NCI-H187 treated with DMSO at 0.1 percent for 48 hours (cell line): ENCODE measurements at places on chromosomes 6 and 20.

DNA sequence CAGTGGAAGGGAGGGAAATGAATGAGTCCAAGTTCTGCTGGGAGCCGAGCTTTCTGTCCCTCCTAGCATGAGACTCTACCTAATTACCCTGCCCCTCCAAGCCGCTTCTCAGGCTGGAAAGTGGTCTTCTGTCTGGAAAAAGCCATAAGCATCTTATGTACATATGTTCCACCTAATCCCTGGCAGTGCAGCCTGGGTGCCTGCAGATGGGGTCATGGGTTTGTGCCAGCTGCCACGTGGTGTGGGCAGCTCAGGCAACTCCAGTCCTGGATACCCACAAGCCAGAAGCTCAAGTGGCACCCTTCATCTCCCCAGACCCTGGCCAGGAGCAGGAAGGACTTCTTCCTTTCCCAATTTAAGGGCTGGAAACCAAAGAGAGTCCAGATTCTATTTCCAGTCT, 253.1 kb downstream of the LY86 start:
- DNase-seq = no peak

DNA sequence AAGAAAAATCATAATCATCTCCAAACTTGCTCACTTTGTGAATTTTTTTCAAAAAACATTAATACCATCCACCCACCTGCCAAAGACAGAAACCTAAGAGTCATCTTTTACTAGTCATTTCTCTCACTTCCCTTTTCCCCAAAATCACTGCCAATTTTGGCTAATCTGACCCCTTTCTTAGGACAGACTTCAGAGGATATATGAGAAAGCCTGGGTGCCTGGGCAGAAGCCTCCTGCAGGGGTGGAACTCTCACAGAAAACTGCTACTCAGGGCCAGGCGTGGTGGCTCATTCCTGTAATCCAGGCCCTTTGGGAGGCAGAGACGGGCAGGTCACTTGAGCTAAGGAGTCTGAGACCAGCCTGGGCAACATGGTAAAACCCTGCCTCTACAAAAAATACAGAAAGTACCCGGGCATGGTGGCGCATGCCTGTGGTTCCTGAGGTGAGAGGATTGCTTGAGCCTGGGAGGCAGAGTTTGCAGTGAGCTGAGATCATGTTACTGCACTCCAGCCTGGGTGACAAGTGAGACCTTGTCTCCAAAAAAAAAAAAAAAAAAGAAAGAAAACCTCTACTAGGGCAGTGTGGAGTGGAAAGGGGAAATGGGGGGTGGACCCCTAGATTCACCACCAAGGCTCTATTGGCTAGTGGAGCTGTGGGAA, 3.8 kb downstream of the DEK start:
- DNase-seq = no peak

- no peak for DNase-seq
Measured at GRCh38 chr6:2104524-2104880, 140.9 kb downstream of the GMDS start.

DNA sequence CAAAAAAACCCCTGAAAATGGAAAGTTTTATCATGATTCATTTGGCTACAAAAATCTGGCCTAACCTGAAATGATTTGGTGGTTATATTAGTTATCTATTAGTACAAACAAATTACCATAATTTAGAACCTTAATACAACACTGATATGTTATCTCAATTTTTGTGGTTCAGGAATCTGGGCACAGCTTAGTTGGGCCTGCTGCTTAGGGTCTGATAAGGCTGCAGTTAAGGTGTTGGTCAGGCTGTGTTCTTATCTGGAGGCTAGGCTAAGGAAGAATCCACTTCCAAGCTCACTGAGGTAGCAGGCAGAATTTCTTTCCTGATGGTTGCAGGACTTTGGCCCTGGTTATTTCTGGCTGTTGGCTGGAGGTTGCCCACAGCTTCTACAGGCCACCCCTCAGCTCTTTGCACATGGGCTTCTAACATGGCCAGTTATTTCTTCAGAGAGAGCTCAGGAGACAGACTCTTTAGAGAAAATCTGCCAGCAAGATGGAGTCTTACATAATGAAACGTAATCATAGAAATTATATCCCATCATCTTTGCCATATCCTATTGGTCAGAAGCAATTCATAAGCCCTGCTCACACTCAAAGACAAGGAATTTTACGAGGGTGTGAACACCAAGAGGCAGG, 11.4 kb downstream of the TRIM38 start:
- no peak for DNase-seq

GRCh38 chr6:99013145-99013544, 65.4 kb upstream of the FBXL4 start:
- no peak for DNase-seq

DNA sequence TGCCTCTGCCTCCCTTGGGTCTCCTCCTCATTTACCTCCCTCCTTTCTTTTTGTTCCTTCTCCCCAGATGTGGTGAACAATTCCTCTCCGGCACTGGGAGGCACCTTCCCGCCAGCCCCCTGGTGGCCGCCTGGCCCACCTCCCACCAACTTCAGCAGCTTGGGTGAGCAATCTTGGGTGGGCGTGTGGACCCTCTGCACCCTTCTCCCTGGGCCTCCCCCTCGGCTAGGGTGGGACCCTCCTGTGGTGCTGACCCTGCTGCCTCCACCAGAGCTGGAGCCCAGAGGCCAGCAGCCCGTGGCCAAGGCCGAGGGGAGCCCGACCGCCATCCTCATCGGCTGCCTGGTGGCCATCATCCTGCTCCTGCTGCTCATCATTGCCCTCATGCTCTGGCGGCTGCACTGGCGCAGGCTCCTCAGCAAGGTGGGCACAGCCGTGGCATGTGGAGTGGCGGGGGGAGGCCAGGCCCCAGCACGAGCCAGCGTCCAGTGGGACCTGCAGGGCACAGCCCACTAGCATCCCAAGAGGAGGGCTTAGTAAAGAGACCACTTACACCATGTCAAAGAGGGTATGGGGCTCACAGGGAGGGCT, 8.8 kb downstream of the DDR1 start:
- DNase-seq = no peak

GRCh38 chr6:67458265-67458664, 1176.8 kb upstream of the ADGRB3 start:
- DNase-seq = no peak

- no peak for DNase-seq
Measured at GRCh38 chr20:8421981-8422380, 289.9 kb downstream of the PLCB1 start.

DNA sequence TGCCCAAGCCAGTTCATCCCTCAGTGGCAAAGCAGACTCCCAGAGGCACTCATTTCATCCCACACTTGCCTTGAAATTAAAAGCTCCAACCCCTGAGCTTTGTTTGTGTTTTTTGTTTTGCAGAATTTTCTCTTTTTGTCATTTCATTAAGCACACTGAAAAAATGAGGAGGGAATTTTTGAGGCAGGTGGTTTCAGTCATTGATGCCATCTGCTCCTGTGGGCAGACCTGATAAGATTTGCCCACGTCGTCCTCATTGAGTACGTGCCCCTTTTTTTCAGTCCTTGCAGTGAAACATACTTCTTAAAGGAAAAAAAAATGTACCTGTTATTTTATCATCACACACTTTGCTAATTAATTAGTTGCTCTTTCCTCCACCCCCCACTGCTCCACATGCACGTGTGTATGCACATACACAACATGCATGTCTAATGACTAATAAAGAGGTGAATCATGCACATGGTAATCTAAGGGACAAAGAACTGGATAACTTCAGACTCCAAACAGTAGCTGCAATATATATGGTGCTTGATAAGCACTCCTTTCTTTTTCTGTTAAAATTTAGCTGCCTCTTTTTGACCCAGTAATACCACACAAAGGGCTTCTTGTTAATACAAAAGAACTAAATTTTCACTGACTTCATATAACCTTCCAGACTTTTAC, 102.1 kb upstream of the TMEM181 start:
- DNase-seq = no peak

- DNase-seq = no peak
Measured at GRCh38 chr20:53654932-53655624, 61.4 kb upstream of the ZNF217 start.

GRCh38 chr20:14561741-14562221, 224.4 kb upstream of the FLRT3 start:
- no peak for DNase-seq

- DNase-seq = no peak
Measured at GRCh38 chr20:50561379-50562078, 51.3 kb downstream of the PTPN1 start.

GRCh38 chr6:133359256-133359655, 118.1 kb downstream of the EYA4 start:
- no peak for DNase-seq

DNA sequence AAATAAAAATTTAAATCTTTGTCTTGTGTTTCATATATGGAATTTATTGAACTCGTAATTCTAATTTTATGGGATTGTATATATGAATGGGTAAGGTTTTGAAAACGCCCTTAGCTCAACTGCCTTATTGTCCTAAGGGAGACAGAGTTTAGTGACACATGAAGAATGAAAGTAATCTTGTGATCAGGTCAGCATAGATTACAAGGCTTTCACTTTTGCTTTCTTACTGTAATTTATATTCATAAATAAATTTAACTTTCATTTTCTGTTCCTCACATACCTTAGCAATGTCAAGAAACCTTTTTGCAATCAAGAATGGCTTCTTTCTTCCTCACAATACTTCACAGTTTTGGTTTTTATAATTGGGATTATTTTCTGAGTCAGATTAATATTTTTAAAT, 14.4 kb downstream of the KPNA5 start:
- no peak for DNase-seq

- no peak for DNase-seq
Measured at GRCh38 chr6:43771858-43772680, 2.1 kb downstream of the VEGFA start.

DNA sequence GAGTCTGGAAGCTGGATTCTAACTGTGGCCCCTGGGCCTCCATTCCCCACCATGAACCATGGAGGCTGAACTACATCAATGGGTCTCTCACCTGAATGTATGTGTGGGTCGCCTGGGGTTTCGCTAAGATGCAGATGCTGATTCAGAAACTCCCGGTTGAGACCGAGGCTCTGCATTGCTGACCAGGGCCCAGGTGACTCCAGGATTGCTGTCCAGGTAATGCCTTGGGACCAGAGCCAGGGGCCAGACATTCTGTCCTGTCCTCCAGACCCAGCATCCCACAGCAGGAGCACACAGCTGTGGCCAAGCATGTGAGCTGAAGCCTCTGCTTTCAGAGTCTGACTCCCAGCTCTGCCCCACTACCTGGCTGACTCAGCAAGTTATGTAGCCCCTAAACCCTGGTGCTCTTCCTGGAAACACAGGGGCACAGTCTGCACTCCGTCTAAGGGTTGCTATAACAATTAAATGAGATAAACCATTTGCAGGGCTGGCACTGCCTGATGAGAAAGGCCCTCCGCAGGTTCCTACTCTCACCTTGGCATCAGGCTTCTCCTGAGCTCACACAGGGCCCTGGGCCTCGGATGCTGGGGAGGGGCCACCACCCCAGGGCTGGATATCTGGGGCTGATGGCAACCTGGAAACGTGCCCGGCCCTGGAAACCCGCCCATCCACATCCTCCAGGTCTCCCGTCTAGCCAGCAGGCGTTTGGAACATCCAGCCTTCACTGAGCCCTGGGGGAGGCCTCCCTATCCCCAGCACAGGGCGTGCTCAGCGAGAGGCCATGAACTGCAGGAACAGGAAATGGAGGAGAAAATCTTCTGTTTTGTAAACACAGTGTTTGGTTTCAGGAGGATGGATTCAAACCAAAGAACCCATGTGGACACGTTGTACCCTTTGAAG, 175.7 kb downstream of the DLL1 start:
- no peak for DNase-seq

- peak; percentile 44 for DNase-seq
Measured at GRCh38 chr6:33630014-33630413, 8.9 kb downstream of the ITPR3 start.
